ENCODE measurements at places on chromosomes 4 and X.

- DNase-seq, result no peak
Observed at GRCh38 chrX:39955625-39956024, 142.1 kb downstream of the BCOR start.

- DNase-seq, result no peak
Observed at GRCh38 chr4:823761-824460, 2.0 kb downstream of the CPLX1 start.

- no peak for DNase-seq
Observed at GRCh38 chrX:53682885-53683555, 3.5 kb downstream of the HUWE1 start.

GRCh38 chr4:110869114-110869513 is 246.2 kb upstream of the PITX2 start:
- DNase-seq, result no peak

- no peak for DNase-seq
Observed at GRCh38 chrX:9204560-9204959, 170.6 kb upstream of the FAM9B start.

DNA sequence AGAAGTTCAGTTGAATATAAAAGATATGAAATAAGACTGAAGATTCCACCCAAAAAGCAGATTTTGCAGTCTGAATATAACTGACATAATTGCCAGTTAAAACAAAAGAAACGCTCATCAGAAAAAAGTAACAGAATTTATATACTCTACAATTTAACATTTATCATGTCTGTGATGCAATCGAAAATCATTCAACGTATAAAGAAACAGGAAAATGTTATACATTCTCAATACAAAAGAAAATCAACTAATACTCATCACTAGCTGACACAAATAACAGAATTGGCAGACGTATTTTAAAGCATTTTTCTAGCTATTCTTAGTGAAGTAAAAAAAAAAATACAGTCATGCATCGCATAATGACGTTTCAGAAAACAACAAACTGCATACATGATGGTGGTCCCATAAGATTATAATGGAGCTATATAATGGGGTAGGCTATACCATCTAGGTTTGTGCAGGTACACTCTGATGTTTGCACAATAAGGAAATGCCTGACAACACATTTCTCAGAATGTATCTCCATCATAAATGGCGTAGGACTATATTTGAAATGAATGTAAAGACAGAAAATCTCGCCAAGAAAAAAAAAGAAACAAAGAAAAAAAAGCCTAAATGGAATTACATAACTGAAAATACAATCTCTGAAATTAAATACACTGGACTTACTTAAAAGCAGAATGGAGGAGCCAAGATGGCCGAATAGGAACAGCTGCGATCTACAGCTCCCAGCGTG is 34.3 kb downstream of the OR13H1 start:
- no peak for DNase-seq

DNA sequence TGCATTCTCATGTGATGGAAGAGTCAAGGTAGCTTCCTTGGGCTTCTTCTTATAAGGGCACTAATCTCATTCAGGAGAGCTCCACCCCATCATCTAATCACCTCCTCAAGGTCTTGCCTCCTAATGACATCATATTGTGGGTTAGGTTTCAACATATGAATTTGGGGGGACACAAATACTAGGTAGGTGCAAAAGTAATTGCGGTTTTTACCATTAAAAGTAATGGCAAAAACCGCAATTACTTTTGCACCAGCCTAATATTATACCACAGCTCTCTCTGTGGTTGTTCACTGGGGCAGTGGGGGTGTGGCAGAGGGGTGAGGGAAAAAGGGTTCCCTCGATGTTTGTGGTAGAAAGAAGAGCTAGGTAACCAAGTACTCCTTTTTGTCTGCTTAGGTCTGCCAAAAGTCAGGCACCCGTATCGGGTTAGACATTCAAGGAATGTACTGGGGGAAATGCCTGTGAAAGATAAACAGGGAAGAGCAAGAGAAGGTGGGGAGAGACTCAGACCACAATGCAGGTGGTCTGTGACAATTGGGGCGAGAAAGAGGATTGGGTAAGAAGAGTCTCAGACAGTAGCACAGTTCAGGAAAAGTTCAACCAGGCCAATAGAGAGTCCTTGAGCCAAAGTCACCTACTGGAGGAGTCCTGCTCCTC is 78.9 kb upstream of the MTM1 start:
- DNase-seq, result no peak

DNA sequence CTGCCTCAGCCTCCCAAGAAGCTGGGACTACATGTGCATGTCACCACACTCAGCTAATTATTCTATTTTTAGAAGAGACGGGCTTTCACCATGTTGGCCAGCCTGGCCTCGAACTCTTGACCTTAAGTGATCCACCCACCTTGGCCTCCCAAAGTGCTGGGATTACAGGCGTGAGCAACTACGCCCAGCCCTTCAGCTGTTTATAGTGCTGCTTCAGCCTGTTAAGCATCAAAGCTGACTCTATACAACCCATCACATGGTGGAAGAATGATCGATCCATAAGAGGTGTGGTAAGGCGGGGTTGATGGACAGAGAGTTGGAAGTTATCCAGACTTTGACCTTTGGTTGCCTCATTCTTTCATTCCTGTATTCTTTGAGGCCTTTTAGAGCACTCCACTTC is 56.2 kb upstream of the RAPGEF2 start:
- no peak for DNase-seq

DNA sequence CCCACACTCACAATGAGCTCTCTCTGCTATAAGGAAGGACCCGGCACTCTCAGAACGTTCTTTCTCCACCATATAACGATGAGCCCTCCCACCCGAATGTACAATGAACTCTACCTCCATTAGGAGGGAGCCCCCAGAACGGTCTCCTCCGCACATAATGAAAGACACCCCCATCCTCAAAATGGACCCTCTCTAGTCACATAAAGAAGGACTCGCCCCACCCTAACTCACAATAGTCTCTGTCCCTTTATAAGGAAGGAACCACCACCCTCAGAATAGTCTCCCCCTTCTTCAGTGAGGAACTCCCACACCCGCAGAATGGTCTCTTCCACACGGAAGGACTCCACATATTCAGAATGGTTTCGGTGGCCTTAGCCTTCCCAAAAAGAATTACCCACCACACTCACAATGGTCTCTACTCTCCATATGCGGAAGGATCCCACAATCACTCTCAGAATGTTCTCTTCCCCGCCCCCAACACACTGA is 477 bp downstream of the SLC35A2 start:
- no peak for DNase-seq

GRCh38 chr4:153488006-153488891 is 22.1 kb downstream of the TMEM131L start:
- no peak for DNase-seq

DNA sequence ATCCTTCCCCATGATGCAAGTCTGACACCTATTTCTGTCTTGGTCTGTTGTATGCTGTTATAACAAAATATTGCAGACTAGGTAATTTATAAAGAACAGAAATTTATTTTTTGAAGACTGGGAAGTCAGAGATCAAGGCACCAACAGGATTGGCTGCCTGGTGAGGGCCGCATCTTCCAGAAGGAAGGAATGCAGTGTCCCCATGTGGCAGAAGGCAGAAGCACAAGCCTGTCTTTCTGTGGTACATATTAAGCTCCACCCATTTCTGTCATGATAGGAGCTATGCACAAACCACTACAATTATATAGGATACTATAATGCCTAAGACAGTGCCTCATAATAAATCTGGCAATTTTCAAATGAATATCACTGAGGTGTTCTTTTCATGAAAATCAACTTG is 502.3 kb upstream of the DIAPH2 start:
- DNase-seq, result no peak

DNA sequence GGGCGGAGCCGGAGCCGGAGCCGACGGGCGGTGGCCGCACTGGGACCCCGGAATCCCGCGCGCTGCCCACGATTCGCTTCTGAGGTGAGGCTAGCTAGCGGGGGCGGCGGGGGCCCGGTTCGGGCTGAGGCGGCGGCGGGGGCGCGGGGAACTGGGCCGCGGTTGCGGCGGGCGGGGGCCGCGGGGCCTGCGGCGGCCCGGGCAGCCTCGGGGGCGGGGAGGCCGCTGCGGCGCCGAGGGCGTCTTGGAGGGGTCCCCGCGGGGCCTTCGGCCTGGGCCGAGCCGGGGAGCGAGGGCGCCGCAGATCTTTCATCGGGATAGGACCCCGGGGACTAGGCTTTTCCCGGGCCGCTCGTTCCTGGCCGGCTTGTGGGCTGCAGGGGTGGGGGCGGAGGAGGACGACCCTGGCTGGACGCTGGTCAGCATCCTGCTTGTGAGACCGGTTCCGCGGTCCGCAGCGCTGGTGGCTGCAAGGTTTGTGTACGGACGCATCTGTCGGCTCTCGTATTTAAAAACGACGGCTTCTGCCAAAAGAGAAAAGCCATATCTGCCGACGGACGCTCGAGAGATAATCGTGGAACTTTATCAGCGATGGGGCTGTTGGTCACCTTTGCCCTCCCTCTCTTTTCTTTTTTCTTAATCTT is 419 bp downstream of the ADD1 start:
- no peak for DNase-seq

DNA sequence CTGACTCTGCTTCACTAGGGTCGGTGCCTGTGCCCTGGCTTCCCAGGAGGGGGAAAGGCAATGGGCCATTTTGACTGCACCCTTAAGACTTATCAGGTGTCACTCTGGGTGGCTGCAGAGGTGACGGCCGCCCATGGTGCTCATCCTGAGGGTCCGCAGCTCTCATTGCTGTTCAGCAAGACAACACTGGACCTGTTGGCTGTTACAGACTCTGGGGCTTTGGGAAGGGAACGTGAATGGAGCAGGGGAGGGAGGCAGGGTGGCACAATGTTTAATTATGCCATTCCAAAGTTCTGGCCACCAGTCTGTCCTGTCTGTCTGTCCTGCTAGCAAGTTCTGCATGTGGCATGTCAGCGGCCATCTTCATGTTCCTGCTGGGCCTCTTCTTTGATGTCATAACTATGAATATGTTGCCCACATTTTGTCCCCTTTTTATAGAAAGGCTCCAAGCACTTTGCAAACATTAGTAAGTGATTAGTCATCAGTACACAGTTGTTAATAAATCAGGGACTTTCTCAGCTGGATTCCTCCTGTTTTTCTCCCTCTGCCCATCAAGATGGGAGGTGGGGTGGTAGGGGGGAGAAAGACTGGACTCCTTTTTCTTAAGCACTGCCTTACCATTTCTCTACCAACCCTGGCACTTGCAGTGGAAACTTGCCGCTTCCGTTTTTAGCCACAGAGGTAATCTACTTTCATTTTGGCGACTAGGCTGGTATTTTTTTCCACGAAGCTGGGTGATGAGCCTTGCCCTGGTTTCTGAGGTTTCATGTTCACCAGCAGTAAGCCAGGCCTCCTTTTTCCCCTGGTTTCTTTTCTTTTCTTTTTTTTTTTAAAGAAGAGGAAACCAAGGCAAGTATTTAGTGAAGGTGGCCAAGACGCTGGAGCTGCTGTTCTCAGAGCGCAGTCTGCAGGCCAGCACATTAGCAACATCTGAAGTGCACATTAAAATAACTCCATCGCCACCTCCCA is 88.6 kb upstream of the TRIM2 start:
- DNase-seq, result peak; percentile 14

GRCh38 chrX:134933911-134934310 is 56.9 kb upstream of the SMIM10 start:
- DNase-seq, result no peak

GRCh38 chr4:146123231-146123630 is 52.3 kb upstream of the LSM6 start:
- no peak for DNase-seq
